Activated CD8-positive, alpha-beta memory T cell treated with anti-CD3 and anti-CD28 coated beads for 48 hours (primary cell): ENCODE measurements at places on chromosomes 7 and 10.

GRCh38 chr10:110304394-110304779 lies 333 bp downstream of the SMNDC1 start:
- DNase-seq, result no peak

DNA sequence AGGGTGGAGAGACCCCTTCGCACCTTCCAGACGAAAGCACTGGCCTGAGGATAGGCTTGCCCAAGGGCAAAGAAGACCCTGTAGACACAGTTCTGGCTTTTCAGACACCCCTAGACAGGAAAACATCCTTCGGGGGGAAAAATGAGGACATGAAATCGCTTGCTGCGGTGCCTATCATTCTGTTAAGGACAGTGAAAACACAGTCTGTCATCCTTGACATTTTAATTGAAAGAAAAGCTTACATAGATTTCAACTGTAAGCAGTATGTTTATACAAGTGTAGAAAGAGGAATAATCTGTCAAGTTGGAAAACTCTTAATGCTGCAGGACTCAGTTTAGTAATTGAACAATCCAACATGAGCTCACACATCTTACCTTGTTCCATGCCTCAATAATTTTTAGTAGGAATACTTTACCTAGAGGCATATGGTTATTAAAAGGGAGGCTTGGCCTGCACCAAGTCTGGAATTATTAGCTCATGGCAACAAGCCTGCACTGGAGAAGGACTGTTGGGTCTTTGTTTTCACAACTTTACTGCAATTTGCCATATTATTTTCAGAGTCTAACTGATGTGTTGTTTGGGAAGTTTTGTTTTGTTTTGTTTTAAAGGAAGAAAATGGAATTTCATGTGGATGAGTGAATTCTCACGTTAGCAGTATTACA lies 243.5 kb downstream of the TRIL start:
- DNase-seq, result no peak

- DNase-seq, result no peak
Observed at GRCh38 chr7:134908289-134908688, 78.0 kb upstream of the AGBL3 start.

GRCh38 chr7:114695182-114695581 lies 226.7 kb upstream of the MDFIC start:
- no peak for DNase-seq

GRCh38 chr7:1158203-1159126 lies 1.5 kb downstream of the ZFAND2A start:
- no peak for DNase-seq

DNA sequence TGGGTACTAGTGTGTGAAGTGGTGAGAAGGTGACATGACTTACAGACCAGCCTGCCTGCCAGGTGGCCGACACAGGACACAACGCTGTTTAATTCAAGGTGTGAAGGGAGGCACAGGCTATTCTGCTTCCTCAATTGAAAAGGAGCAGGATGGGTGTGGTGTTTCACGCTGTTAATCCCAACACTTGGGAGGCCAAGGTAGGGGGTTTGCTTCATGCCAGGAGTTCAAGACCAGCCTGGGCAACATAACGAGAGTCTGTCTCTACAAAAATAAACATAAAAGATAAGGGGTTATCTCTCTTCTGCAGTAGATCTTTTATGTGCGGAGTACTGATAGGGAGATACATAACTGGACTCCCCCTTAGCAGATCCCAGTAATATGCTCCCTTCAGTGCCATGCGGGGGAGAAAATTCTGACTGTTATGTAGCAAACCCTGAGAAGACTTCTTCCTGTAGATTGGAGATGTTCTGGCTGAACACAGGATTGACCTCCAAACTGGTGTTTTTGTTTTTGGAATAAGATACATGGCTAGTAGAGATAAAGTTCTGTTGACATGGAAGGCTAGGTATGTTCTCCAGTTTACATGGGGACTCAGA lies 63.2 kb downstream of the CCNY start:
- DNase-seq, result no peak

- DNase-seq, result no peak
Observed at GRCh38 chr10:81068460-81068859, 530.8 kb downstream of the SH2D4B start.

GRCh38 chr10:934746-935406 lies 3.4 kb upstream of the LARP4B start:
- no peak for DNase-seq

- no peak for DNase-seq
Observed at GRCh38 chr7:99310004-99310403, 15.7 kb upstream of the ARPC1A start.

- no peak for DNase-seq
Observed at GRCh38 chr7:99326408-99326782, 697 bp downstream of the ARPC1A start.

- DNase-seq, result no peak
Observed at GRCh38 chr7:154423231-154423630, 371.0 kb downstream of the DPP6 start.

- DNase-seq, result no peak
Observed at GRCh38 chr7:44505595-44505994, 15.1 kb upstream of the NUDCD3 start.

DNA sequence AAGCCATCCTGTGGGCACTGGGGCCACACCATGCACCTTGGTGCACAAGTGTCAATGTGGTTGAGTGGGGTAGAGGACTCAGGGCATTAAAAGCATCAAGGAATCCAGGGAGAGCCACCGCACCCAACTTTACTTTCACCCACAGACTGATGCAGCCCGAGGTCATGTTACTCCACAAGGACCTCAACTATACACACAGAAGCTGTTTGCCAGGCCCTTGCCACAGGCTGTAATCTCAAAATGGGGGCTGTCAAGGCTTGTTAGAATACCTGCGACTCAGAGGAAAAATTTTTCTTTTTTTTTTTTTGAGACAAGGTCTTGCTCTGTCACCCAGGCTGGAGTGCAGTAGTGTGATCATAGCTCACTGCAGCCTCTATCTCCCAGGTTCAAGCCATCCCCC lies 26.5 kb upstream of the KCTD7 start:
- no peak for DNase-seq

DNA sequence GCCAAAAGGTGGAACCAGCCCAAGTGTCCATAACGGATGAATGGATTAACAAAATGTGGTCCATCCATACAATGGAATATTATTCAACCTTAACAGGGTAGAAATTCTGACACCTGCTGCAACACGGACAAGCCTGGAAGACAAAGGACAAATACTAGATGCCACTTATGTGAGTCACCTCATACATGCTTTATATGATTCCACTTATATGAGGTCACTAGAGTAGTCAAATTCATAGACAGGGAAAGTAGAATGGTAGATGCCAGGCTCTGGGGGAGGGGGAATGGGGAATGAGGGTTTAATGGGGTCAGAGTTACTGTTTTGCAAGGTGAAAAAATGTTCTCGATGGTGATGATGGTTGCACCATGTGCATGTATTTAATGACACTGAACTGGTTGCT lies 34.0 kb upstream of the CYTH3 start:
- no peak for DNase-seq

GRCh38 chr10:125799451-125800182 lies 23.4 kb downstream of the UROS start:
- no peak for DNase-seq

DNA sequence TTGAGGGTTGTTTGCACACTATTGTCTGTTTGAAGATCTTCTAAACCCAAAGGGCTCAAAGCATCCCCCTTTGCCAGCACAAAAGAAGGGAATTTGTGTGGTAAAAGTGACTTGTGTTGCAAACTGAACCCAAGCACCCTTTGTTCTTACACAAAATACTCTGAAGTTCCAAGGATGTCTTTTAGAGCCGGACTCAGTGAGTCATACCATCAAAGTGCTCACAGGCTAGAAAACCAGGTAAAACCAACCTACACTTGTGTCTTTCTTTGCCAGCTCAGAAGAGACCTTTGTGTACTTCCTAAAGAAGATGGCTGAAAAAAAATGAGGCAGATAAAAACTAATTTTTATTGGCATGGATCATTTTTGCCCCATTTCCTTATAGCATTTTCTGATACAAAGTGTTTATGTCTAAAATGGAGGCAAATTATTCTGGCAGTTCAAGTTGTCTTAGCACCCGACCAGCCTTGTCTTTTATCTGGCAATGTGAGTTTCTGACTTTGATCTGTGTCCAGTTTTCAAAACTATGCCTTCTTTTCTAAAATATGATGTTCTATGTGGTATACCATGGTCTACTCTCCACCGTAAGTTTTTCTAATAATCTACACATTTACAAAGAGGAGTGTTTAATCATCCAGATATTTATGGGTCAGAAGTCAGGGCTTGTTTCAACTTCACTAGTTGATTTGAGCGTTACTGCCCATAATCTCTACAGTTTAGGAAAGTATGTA lies 128.4 kb upstream of the FZD1 start:
- no peak for DNase-seq
